ENCODE measurements at places on chromosomes 3 and 15. TPM values are rescaled to one million over a fixed set of nuclear protein-coding genes. Genes with fewer than 3 reads are reported as not detected.

TRAIP gene
- total RNA-seq, result 8.9 TPM

PTH1R gene
- 1.6 TPM for total RNA-seq

DUOX2 gene
- total RNA-seq, result not detected

COL8A1 gene
- total RNA-seq, result 114 TPM

HTR3E gene
- not detected for total RNA-seq

STAC gene
- 0.18 TPM for total RNA-seq

GPR15 gene
- not detected for total RNA-seq

GPR27 gene
- not detected for total RNA-seq

Data from myometrial cell (primary cell).